ENCODE measurements at places on chromosomes 5 and 9. TPM values are rescaled to one million over a fixed set of nuclear protein-coding genes. Genes with fewer than 3 reads are reported as not detected.

The SMIM33 gene
- not detected for total RNA-seq

- H3K4me1 ChIP-seq, result peaks cover 9% of the 10 kb centered on the region
- H3K36me3 ChIP-seq, result no peaks in the 10 kb centered on the region
- H3K27me3 ChIP-seq, result no peaks in the 10 kb centered on the region
- no peak overlapping the region for H3K4me3 ChIP-seq
- H3K27ac ChIP-seq, result no peak overlapping the region
These were observed 104.6 kb upstream of the LRRTM2 start for GRCh38 chr5:138979684-138980280.

DNA sequence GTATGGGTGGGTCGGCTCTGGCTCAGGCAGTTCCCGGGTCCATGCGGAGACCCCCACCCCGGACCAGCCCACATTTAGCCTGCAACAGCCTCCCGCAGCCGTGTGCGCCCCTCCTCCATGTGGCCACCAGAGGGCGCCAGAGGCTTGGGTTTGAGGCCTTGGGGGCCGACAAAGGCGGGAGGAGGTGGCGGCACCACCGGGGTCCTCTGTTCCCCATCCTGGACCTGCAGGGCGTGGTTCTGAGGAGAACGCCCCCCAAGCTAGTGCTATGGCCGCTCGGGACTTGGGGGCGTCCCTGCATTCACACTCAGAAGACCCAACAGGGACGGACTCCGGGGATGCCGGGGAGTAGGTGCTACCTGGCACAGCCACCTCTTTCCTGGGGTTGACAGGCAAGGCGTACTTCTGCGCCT, 16.5 kb downstream of the ASS1 start:
- H3K4me1 ChIP-seq, result peaks cover 4% of the 10 kb centered on the region
- no peak overlapping the region for H3K4me3 ChIP-seq
- no peak overlapping the region for H3K27ac ChIP-seq
- no peaks in the 10 kb centered on the region for H3K27me3 ChIP-seq

GRCh38 chr5:1685066-1685465, 114.6 kb downstream of the MRPL36 start:
- H3K27ac ChIP-seq, result no peak overlapping the region
- no peak for DNase-seq
- no peaks in the 10 kb centered on the region for H3K36me3 ChIP-seq
- H3K4me1 ChIP-seq, result no peaks in the 10 kb centered on the region
- H3K4me3 ChIP-seq, result no peak overlapping the region

GRCh38 chr5:57976506-57976905, 483.4 kb downstream of the PLK2 start:
- no peak overlapping the region for H3K27ac ChIP-seq
- H3K36me3 ChIP-seq, result no peaks in the 10 kb centered on the region
- no peak overlapping the region for H3K4me3 ChIP-seq
- H3K4me1 ChIP-seq, result no peaks in the 10 kb centered on the region
- DNase-seq, result no peak

All from body of pancreas (tissue), 4 donors.